ENCODE measurements at places on chromosomes 7 and 10.

- no peak for DNase-seq
These were observed 126.8 kb upstream of the ODAD2 start for GRCh38 chr10:28125701-28126100.

DNA sequence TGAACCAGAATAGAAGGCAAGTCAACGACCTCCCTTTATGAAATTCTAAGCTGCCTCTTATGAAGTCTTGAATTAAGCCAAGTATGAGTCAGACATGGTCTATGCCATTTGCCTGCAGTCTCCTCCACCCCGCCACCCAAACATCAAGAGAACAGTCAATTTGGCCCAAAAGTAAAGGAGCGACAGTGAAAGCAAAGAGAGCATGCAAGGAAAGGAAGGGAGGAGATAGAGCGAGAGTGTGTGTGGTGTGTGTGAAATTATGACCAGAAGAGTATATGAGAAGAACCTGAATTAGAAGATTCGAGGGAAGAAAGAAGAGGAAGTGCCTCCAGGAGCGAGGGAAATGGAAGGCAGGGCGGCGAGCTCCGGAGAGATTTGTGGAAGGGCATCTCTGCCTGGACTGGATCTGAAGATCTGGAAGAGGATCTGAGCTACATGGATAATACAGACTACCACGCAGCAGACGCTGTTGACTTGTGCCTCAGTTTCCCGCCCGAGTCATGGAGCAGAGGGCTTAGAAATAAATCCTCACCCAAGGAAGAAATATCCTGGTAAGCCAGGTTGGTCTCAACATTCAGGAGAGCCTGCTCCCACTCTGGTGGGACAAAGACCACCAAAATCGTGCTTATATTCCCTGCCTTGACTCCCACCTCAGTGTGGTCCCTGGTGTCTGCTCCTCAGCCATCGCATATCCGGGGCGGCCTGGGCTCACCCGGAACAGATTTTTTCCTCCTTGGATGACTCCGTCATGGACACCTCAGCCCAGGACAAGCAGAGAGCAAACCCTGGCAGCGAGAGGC, 459 bp downstream of the ZDHHC6 start:
- no peak for DNase-seq

- DNase-seq = no peak
These were observed 90.7 kb downstream of the UNCX start for GRCh38 chr7:1323178-1324027.

GRCh38 chr7:24574950-24575349, 1.7 kb downstream of the PALS2 start:
- no peak for DNase-seq

- DNase-seq = no peak
These were observed 20.3 kb upstream of the SAMD8 start for GRCh38 chr10:75091146-75091545.

DNA sequence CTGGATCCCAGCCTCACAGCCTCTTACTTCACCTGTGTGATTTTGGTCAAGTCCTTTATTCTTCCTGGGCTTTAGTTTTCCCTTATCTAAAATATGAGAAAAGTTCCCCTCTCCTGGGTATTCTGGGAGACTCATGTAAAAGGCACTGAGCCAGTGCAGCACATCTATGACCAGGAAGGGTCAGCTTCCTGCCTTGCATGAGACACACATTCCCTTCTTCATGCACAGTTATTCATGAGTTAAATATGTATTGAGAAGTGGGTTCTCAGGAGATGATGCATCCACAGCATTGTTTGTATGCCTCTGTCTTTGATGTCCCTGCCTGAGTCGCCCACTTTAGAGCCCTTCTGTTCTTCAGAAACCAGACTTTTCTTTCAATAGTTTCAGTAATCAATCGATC, 33.3 kb downstream of the EGFR start:
- no peak for DNase-seq

DNA sequence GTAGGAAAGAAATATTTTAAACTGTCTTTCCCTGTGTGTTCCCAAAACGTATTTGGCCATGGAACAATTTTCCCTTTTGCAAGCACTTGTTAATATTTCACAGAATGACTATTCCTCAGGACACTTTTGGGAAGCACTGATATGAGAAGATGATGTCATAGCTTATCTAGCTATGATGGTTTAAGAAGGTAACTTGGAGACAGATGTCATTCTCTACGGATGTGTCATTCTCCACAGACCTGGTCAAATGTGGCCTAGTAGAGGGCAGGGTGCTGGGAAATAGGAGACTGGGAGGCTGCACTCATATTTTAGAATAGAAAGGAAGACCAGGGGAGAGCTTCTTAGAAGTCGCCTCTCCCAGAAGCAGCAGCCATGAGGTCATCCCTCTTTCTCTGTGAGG, 220.7 kb upstream of the GLI3 start:
- no peak for DNase-seq
